ENCODE measurements at places on chromosomes 4 and X.

- DNase-seq = no peak
Observed at GRCh38 chr4:78185117-78185516, 128.0 kb downstream of the FRAS1 start.

- DNase-seq = no peak
Observed at GRCh38 chr4:11402192-11402591, 26.5 kb downstream of the HS3ST1 start.

- DNase-seq = peak; percentile 61
Observed at GRCh38 chr4:26192899-26193869, 127.6 kb upstream of the RBPJ start.

DNA sequence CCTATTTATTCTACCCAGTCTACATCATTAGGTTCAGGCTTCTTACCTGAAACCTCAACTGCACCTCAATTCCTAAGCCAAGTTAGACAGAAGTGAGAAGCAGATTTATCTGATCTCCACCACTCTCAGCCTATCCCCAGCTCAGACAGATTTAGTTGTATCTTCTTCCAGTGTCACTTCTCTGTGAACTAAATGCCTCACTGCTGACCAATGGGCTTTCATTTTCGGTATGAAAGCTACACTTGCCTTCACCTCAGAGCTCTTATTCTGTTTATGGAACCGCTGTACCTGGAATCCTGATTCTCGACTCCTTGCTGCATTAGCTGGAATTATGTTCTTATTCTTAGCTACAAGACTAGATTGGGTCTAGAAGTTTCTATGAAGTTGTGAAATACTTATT lies 833.2 kb downstream of the CCSER1 start:
- DNase-seq = no peak

DNA sequence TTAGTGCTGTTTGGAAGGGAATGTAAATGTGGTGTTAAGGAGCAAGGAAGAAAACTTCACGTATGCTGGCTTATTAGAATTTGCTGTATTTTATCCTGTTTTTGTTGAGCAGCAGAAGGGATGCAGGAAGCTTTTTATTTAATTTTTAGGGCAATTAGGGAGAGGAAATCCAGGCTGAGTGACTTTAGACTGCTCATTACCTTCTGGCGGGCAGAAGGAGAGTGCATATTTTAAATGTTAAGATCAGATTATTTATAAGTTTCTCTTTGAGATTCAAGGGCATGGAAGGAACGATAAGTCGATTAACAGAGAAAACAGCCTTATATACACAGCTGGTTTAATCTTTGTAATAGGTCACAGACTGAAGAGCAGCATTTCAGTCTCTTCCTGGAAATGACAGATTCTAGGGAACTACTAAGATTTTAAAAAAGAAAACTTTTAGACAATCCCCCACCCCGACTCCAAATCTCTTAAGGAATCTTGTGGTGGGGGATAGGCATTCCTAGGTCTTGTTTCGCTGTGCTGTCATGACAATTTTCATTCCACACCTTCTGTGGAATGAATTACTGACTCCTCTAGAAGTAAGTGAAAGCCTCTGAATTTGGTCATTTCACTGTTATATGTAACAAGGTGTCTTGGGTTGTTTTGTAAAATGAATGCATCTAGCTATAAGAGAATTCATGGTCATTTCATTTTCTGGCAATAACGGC lies 402.5 kb downstream of the RAPGEF2 start:
- no peak for DNase-seq

DNA sequence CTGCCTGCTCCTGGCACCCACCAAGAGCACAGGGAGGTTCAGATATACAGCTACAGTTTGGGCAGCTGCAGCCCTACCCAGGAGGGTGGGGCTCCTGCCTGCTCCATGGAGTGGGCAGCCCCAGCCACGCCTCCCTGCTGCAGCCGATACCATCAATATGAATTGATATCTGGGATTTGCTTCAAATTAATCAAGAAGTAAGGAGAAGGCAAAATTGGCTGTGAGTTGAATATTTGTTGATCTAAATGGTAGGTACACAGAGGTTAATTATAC lies 31.2 kb upstream of the ZNF280C start:
- no peak for DNase-seq

GRCh38 chr4:110059556-110060191 lies 138.7 kb downstream of the ELOVL6 start:
- no peak for DNase-seq

- no peak for DNase-seq
Observed at GRCh38 chr4:81355136-81355535, 116.6 kb downstream of the RASGEF1B start.

DNA sequence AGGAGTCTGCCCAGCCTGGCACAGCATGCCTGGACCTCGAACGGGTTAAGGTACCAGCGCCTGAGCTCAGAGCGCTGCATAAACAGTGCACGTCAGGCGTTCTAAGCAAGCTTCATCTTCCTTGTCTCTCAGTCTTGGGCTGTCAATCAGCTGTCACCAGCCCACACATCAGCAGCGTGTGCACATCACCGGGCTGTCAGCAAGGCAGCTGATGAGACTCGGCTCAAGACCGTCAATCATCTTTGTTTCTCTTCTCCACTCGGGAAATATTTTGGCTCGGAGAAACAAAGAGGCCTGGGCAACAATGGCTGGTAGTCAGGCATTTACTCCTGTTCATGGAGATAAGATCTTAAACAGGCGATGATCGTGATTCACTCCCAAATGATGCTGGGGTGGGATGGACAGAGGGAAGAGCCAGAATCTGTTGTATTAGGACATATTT lies 141.3 kb downstream of the LDB2 start:
- DNase-seq = peak; percentile 17

DNA sequence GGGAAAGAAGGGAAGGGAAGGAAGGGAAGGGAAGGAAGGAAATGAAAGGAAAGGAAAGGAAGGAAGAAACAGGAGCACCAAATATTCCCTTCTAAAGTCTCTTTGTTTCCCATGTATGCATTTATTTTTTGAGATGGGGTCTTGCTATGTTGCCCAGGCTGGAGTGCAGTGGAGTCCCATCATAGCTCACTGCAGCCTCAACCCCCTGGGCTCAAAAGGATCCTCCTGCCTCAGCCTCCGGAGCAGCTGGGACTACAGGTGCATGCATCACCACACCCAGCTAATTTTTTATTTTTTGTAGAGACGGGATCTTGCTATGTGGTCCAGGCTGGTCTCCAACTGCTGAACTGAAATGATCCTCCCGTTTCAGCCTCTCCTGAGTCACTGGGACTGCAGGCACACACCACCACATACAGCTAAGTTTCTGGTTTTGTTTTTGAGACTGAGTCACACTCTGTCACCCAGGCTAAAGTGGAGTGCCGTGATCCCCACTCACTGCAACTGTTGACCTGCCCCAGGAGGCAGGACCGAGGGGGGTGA lies 102.8 kb downstream of the CRLF2 start:
- no peak for DNase-seq

- DNase-seq = no peak
Observed at GRCh38 chrX:110519906-110520452, 161.3 kb downstream of the RTL9 start.

DNA sequence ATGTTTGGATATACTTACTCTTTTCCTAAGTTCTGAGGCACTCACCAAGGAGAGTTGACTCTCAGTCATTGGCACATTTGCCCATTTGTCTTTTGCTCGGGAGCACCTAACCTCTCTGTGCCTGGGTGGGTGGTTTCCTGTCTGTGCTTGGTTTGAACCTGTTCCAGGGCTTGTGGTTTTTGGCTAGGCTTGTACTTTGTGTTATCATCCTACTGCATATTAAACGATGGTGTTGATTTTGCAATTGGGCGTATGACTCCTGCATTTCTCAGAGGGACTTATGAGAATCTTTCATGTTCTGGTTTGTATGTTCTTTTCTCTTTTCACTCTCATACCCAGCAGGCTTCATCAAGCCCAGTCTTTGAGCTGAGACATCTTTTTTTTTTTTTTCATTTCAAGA lies 161.7 kb downstream of the BTC start:
- DNase-seq = peak; percentile 96

DNA sequence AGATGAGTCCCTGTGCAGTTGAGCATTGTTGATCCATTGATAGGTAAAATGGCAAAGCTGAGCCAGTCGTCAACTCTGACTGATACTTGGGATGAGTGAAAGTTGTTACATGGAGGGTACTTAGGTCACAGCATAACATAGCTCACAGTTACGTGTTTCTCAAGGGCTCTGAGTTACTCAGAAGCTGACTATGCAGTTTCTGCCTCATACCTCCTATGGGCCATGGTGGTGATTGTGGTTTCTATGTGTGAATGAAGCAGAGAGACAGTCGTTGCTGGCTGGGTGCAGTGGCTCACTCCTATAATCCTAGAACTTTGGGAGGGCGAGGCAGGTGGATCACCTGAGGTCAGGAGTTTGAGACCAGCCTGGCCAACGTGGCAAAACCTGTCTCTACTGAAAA lies 30.8 kb downstream of the FRMPD3 start:
- no peak for DNase-seq

GRCh38 chrX:29634516-29634915 lies 580.8 kb upstream of the MAGEB2 start:
- DNase-seq = no peak

- no peak for DNase-seq
Observed at GRCh38 chr4:87423317-87424098, 1.1 kb downstream of the NUDT9 start.

All from NCI-H226 (cell line).